ENCODE measurements at places on chromosomes 16 and 17. TPM values are rescaled to one million over a fixed set of nuclear protein-coding genes. Genes with fewer than 3 reads are reported as not detected.

The FAM20A gene
- 0.14 TPM for total RNA-seq

The SLC5A11 gene
- not detected for total RNA-seq

The KRT36 gene
- not detected for total RNA-seq

The CDH15 gene
- total RNA-seq, result 0.89 TPM

The TBC1D3K gene
- not detected for total RNA-seq

The CCDC92B gene
- total RNA-seq, result not detected

The ZNF597 gene
- total RNA-seq, result 3.3 TPM

The CCL1 gene
- total RNA-seq, result not detected

The TP53TG3B gene
- not detected for total RNA-seq

The KRT33B gene
- 0.30 TPM for total RNA-seq

The MT1A gene
- not detected for total RNA-seq

The TMEM238L gene
- total RNA-seq, result not detected

The SBK1 gene
- not detected for total RNA-seq

The SRCIN1 gene
- not detected for total RNA-seq

The MXRA7 gene
- total RNA-seq, result 269 TPM

The PKD1 gene
- 188 TPM for total RNA-seq

The NOS2 gene
- total RNA-seq, result not detected

The C17orf113 gene
- total RNA-seq, result under 0.01 TPM

The IL21R gene
- total RNA-seq, result 0.30 TPM

The TEX19 gene
- not detected for total RNA-seq

The NPIPB6 gene
- total RNA-seq, result 1.5 TPM

The KRTAP4-9 gene
- total RNA-seq, result not detected

The LPCAT2 gene
- total RNA-seq, result 32.3 TPM

The PLD2 gene
- total RNA-seq, result 20.7 TPM

The HOXB5 gene
- not detected for total RNA-seq

The DYNLRB2 gene
- not detected for total RNA-seq

The RASD1 gene
- total RNA-seq, result 1.8 TPM

The RNF112 gene
- 2.1 TPM for total RNA-seq

The CCNF gene
- total RNA-seq, result 4.2 TPM

The DHX58 gene
- 6.8 TPM for total RNA-seq

The GRIN2A gene
- total RNA-seq, result not detected

The ATPAF2 gene
- 15.4 TPM for total RNA-seq

The KRT33A gene
- total RNA-seq, result not detected

The TPPP3 gene
- total RNA-seq, result 0.46 TPM

All from smooth muscle cell of the umbilical artery (primary cell).